Stimulated activated memory B cell treated with anti-CD40 and anti-IgM and Interleukin-4, amounts not matched to agents 10 μg/mL and 1 μg/mL and 100 μg/mL, for 72 hours (primary cell): ENCODE measurements at places on chromosomes 11 and 22.

- no peak for ATAC-seq
Observed at GRCh38 chr11:23924226-23924625, 572.6 kb upstream of the LUZP2 start.

GRCh38 chr11:7575841-7576725 lies 62.3 kb downstream of the PPFIBP2 start:
- peak; percentile 68 for ATAC-seq

GRCh38 chr11:113484223-113484622 lies 9.0 kb upstream of the DRD2 start:
- ATAC-seq: no peak

GRCh38 chr11:28296426-28296825 lies 188.2 kb downstream of the METTL15 start:
- no peak for ATAC-seq

- ATAC-seq: no peak
Observed at GRCh38 chr11:92820860-92821259, 148.6 kb upstream of the MTNR1B start.

GRCh38 chr11:128052912-128053641 lies 534.3 kb downstream of the ETS1 start:
- ATAC-seq: peak; percentile 68

DNA sequence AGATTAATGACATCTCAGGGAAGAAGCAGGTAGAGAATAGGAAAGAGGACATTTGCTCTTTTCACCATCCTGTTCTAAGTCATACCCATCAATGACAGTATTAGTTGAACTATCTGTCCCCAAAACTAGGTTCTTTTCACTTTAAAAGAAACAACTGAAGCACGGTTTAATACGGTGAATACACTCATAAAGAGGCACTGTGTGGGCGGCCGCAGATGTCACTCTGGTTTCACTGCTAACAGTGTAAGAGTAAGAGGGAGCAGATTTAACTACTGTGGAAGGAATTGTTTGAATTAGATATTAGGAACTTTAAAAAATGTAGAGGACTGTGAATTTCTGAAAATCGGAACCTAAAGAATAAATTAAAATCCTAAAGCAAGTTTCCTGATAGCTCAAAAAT lies 49.5 kb downstream of the VSIG10L2 start:
- peak; percentile 67 for ATAC-seq

- ATAC-seq: peak; percentile 78
Observed at GRCh38 chr11:75351791-75352587, 528 bp upstream of the ARRB1 start.

GRCh38 chr11:70660889-70661197 lies 262.5 kb downstream of the CTTN start:
- no peak for ATAC-seq

- ATAC-seq: no peak
Observed at GRCh38 chr11:81237139-81237538, 1496.5 kb downstream of the FAM181B start.

GRCh38 chr11:90774727-90775566 lies 552.1 kb upstream of the CHORDC1 start:
- no peak for ATAC-seq

DNA sequence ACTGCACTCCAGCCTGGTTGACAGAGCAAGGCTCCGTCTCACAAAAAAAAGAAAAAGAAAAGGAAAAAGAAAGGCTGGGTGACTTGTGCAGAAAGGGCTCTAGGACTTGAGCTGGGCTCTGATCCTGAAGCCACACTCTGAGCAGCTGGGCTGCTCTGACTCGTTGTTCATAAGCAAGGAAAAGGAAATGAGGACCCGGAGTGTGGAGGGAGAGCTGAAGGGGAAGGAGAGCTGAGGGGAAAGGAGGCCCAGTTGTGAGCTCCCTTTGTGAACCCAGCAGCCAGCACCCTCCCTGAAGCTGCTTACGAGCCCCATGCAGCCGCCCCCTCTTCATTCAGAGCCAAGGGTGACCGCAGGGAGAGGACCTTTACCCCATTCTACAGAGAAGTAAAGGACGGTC lies 12.3 kb upstream of the SH3BP1 start:
- no peak for ATAC-seq

GRCh38 chr11:117175104-117175503 lies 3.4 kb upstream of the SIDT2 start:
- ATAC-seq: no peak

GRCh38 chr22:48065892-48066291 lies 1303.4 kb downstream of the TBC1D22A start:
- no peak for ATAC-seq
